ENCODE measurements at places on chromosomes 1 and 21.

GRCh38 chr1:219708919-219709543 lies 96.1 kb upstream of the ZC3H11B start:
- DNase-seq = no peak

- DNase-seq = no peak
Measured at GRCh38 chr1:76059451-76059850, 15.1 kb upstream of the ST6GALNAC3 start.

DNA sequence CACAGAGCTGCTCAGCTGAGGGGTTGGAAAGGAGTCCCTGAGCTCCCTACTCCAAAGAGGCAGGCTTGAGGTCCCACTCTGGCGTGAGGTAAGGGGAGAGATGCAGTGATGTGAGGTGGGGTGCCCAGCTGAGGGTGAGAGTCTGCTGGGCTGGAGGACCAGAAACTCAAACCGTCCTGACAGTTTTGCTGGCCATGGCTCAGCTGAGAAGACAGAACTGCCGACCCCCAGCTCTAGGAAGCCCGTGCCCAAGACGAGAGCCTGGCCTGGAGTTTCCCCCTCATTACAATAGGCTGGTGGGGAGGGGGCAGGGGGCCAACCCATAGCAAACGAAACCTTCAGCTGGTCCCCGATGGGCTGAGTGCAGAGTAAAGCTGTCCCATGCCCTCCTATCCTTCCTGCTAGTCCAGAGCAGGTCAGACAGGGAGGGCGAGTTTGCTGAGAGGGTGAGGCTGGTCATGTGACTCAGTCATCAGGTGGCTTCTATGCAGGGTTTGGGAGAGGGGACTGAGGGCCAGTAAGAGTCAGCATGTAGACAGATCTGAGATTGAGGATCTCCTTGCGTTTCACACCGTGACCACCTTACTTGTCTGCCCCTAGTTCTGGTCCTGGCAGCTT lies 129.3 kb downstream of the PRDM2 start:
- DNase-seq = no peak

DNA sequence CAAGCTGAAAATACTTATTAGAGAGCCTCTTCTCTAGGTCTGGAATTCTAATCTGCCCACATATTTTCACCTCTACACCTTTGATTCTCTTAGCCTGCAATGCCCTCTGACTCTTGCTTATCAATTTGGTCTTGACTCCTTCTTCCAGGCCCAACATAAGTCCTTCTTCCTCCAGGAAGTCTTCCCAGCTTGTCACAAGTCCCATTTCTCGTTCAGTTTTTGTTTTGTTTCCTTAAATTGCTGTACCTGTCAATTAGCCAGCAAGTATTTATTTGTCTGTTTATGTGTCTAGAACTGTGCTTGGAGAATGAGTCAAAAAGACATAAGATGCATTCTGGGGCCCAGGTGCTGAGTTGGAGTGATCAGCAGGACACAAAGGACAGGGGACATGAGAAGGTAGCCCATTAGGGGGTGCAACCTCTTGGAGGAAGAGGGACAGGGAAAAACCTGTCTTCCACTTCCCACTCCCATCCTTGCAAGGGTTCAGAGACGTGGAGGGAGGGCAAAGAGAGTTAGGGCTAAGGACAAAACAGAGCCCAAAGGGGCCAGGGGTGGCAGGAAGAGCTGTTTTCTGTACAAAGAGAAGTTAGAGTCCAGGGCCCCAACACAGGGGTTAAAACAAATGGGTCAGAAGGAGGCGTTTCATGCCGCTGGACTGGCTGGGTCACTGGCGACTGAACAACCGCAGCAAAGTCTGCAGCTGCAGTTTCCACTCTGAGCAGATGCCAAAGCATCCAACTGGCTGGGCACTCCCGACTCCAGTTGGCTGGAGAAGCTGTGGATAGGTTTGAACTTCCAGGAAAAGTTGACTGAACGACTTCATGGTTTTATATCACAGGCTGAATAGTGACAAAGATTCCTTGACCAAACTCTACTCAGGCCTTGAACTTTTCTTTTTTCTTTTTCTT lies 10.7 kb upstream of the CNR2 start:
- no peak for DNase-seq

All from activated naive CD8-positive, alpha-beta T cell treated with anti-CD3 and anti-CD28 coated beads, Interleukin-2, amount 50 U/mL, for 24 hours (primary cell).